GM13977 (cell line): ENCODE measurements at places on chromosomes 3 and 15.

GRCh38 chr3:39094851-39095677 is 12.4 kb downstream of the GORASP1 start:
- no peak for DNase-seq

GRCh38 chr3:140384028-140384771 is 293.7 kb upstream of the TRIM42 start:
- no peak for DNase-seq

DNA sequence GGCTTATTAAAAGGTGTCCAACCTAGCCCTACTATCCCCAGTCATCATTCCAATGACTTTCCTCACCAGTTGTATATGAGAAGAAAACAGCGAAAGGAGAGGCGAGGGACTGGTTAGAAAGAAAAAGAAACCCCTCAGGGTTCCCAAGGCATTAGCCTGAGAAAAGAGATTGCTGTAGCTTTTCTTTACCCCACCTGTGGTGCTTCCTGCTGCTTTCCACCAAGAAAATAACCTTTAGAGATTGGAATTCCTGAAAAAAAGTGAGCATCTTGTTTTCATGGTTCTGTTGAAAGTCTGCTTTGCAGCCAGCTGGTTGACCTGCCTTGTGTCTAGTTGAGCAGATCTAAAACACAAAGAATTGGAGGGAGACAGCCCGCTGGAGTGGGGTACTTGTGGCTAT is 196.4 kb downstream of the CADPS start:
- no peak for DNase-seq

DNA sequence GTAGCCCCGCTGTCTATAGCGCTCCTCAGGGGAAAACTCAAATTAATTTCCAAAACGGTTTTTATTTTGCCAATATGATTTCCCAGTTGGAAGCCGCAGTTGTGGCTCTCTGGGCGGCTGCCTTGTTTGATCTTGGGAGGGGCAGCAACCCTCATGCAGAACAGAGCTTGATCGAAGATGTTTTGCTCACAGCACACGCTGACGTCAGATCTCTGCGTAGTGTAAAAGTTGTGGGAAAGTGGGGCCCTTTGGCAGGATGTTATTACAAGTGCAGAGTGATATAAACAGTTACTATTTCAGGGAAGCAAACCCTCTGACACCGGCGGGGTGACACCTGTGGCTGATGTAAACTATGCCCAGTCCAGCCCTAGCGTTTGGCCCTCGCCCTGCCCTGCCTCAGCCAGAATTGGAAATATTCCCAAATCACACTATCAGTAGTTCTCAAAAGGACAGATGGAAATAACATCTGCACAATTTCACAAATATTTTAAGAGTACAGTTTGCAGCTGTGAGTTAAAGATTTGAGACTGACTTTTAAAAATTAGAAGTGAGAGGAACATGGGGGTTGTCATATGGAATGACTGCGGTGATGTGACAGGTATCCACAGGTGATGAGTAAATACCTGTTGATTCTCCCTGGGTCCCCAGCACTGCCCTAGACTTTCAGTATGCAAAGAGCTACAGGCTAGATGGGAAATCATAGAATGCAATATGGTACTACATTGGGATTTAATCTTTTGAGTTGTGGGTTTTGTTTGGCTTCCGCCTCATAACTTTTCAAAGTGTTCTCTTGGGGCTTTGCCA is 1.7 kb downstream of the SYNM start:
- DNase-seq: no peak

- no peak for DNase-seq
Observed at GRCh38 chr3:110568246-110568645, 503.4 kb upstream of the NECTIN3 start.

- peak; percentile 75 for DNase-seq
Observed at GRCh38 chr3:44058022-44058867, 183.4 kb upstream of the TOPAZ1 start.

DNA sequence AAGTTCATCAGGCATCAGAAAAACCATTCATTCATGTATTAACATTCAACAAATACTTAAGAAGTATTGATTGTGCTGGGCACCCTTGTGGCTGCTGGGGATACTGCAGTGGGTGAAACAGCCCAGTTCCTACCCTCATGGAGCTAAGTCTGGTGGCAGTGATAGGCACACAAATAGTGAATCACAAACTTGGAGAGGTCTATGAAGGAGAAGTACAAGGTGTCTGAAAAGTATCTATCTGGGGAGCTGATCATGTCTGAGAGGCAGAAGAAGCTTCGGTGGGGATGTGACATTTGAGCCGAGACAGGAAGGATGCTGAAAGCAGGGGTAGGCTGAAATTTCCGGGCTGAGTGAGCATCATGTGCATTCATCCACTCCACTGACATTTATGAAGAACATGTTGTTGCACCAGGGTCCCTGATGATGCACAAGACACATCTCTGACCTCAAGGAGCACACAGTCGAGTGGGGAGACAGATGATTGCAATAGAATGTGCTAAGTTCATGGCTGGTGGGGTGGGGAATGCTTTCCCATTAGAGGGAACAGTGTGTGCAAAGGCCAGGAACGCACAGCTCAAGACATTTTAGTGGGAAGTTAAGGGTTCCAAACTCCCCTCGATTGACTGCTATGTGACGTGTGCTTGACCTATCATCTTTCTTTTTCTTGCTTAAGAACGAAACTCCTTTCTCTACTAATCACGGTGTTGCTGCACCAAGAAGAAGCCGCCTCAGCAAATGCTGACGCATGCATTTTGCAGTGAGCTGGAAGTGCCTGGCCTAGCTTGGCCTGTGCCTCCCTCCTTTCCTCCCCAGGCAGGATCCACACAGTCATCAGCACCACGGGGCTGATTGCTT is 309.1 kb upstream of the ICE2 start:
- no peak for DNase-seq

DNA sequence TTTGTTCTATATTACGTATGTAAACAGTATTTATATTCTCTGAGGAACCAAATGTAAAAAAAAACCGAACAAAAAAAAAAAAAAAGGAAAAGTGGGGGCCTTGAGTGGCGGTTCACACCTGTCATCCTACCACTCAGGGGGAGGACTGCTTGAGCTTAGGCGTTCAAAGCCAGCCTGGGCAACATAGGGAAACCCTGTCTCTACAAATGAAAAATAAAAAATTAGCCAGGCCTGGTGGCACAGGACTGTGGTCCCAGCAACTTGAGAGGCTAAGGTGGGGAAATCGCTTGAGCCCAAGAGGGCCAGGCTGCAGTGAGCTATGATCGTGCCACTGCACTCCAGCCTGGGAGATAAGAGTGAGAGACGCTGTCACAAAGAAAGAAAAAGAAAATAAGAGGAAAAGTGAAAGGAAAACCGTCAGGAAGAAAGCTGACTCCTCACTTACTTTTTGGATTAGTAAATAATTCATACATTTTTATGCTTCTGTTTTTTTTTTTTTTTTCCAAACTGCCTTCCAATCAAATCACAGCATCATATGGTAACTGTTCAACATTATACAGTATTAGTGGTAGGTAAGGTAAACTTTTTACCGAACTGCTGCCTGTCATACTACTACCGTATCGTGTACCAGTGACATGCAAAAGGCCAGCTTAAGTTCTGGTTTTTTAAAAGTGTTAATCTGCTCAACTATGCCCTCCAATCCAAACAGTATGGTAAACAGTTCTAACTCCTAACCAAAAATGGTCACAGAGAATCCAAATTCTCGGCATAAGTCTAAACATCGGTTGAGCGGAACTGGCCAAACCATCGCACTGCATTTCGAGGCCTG is 1.2 kb downstream of the PHC3 start:
- peak; percentile 60 for DNase-seq

DNA sequence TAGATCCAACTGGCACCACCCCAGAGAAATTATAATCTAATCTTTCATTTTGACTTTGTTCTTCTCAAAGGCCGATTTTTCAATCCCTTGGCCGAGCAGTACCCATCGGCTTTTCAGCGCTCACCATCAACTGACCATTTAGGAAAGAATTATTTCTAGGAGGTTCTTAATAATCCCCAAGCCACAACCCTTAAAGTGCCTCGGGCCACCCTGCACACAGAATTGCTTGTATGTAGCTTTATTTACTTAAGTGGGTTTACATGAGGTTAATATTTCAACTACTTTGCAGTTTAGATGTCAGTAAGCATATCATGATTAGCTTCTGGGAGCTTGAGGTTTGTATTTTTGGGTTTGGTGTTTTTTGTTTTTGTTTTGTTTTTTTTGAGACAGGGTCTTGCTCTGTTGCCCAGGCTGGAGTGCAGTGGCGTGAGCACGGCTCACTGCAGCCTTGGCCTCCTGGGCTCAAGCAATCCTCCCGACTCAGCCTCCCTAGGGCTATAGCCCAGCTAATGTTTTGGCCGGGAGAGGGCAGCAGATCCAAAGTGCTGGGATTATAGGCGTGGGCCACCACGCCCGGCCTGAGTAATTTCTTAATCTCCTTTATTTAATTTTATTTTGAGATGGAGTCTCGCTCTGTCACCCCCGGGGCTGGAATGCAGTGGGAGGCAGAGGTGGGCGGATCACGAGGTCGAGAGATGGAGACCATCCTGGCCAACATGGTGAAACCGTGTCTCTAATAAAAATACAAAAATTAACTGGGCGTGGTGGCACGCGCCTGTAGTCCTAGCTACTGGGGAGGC is 801 bp upstream of the CDAN1 start:
- DNase-seq: no peak

GRCh38 chr3:183172051-183172639 is 9.6 kb upstream of the LAMP3 start:
- DNase-seq: no peak

DNA sequence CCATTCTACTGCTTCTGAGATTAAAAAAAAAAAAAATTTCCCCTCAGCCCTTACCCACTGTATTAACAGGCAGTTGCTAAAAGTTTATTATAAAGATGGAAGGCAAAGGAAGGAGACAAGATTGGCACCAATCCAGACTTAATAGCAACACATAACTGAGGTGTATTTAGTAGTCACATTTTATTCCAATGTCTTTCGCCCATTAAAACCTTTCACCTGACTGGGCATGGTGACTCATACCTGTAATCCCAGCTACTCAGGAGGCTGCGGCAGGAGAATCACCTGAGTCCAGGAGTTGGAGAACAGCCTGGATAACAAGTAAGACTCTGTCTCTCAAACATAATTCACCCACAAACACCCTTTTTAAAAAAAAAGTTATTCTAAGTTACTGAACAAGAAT is 4.4 kb downstream of the ACAP2 start:
- no peak for DNase-seq

DNA sequence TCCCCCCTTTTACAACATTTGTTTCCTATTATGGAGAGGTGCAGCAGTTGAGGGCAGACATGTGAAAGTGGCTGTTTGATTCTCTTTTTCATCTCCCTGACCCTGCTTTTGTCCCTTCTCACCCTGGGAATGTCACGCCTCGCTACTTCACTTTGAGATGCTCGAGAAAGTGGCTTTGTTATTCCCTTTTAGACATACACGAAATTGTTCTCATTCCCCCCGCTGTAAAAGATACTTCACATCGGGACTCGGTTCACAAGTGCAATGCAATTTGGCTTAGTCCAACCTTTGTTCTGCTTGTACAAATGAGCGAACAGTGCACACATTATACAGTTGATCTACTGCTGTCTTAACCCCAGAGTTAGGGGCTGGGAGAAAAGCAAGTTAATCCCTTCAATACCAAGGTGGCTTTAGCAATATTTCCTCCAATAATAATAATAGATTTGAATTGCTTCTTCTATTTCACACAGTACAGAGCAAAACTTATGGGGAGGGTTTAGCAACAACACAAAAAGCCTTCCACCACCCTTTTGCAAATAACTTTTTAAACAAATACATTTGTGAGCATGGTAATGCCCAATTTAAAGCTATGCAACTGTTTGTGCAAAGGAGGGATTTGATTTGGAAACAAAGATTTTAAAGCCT is 5.7 kb upstream of the FOXB1 start:
- no peak for DNase-seq

DNA sequence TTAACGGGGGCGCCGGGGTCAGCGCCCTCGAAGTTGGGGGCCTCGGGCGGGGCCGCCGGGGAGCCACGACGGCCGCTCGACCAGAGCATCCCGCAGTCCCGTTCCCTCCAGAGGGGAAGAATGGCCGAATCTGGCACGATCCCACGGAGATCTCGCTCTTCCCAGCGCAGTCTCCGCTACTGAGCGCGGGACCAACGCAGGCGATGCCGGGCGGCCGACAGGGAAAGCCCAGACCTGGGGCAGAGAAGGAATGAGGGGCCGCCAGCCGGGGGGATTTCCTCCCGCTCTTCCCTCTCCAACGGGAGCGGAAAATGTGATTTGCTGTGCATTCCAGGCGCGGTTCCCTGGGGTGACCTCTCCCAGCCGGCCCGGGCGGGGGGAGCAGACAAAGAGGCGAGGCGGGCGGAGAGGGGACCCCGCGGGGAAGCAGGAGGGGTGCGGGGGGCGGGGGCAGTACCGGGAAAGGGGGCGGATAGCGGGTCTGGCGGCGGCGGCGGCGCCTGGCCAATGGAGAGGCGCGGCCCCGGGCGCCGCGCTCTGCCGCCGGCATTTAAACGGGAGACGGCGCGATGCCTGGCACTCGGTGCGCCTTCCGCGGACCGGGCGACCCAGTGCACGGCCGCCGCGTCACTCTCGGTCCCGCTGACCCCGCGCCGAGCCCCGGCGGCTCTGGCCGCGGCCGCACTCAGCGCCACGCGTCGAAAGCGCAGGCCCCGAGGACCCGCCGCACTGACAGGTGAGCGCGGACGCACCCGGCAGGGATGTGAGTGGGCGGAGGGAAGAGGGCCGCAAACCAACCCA is at the start of gene GREM1:
GREM1 (plus strand) TSS at position 579 of the 801 bp plus-strand sequence. CDS start 12,687 bp downstream, outside the sequence.
- DNase-seq: peak; percentile 22

GRCh38 chr15:70510433-70510832 is 252.9 kb downstream of the UACA start:
- no peak for DNase-seq
